Brain microvascular endothelial cell (primary cell): ENCODE measurements at places on chromosomes 4 and X.

DNA sequence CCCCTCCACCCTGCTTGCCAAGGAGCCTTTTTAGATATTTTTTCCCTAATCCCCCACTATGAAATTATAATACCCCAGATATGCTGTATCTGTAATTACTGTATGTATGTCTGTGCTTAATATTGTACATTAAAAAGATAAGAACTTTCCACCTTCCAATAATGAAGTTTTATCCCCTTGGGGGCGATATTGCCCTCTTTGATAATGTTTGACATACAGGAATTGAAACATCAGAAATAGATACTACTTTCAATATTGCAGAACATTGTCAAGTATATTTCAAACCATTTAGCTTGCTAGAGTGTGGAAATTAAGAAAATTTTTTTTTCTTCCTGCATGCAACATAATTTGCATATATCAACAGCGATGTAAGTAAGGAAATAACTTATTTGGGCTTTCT lies 58.9 kb downstream of the NAF1 start:
- peak; percentile 27 for DNase-seq

DNA sequence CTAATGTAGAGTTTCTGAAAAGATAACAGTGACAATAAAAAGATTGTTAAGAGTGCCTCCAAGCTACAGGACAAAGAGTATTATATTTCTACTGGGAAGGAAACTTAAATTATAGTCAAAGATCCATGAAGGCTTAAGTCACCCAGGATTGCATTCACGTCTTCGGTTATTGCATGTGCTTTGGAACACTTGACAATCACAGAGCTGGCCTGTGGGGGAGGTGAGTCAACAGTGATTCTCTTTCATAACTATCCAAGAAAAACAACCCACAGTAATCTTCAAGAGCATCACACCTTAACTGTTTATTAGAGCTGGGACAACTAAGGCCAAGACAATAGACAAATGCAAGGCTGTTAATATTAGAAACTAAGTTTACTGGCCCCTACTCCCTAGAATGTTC lies 40.3 kb downstream of the PDGFC start:
- peak; percentile 76 for DNase-seq

- DNase-seq = no peak
Observed at GRCh38 chr4:186878203-186878776, 154.6 kb upstream of the FAT1 start.

DNA sequence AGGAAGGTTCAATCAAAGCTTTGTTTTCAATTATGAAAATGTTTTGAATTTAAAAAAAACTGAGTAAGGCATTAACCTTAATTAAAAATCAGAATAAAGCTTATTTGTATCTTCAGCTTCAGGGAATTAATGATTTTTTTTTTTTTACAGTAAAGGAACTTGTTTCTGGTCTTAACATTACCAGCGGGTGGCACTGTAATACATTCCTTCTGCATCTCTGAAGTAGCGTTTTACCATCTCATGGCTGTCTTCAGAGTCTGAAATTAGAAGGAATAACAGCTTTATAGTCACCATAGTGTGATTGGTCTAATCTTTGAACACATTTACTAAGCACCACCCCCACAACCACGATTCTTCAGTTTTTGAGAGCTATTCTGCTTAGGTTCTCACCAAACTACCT lies 102.6 kb downstream of the IL1RAPL2 start:
- no peak for DNase-seq

DNA sequence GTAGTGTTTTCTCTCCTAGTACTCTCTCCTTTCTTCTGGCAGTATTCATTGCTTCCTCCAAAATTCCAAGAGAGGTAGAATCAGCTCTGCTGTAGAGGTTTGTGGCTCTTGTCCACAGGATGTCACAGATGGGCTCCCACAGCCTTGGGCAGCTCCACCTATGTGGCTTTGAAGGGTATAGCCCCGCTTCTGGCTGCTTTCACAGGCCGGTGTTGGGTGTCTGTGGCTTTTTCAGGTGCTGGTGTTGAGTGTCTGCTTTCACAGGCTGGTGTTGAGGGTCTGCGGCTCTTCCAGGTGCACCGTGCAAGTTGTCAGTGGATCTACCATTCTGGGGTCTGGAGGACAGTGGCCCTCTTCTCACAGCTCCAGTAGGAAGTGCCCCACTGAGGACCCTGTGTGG lies 7.9 kb upstream of the AADAT start:
- no peak for DNase-seq

GRCh38 chr4:71444395-71444794 lies 105.6 kb downstream of the SLC4A4 start:
- no peak for DNase-seq

- peak; percentile 69 for DNase-seq
Observed at GRCh38 chrX:10190367-10190766, 33.6 kb downstream of the CLCN4 start.

GRCh38 chr4:173531086-173531965 lies 1.3 kb upstream of the HAND2 start:
- no peak for DNase-seq

DNA sequence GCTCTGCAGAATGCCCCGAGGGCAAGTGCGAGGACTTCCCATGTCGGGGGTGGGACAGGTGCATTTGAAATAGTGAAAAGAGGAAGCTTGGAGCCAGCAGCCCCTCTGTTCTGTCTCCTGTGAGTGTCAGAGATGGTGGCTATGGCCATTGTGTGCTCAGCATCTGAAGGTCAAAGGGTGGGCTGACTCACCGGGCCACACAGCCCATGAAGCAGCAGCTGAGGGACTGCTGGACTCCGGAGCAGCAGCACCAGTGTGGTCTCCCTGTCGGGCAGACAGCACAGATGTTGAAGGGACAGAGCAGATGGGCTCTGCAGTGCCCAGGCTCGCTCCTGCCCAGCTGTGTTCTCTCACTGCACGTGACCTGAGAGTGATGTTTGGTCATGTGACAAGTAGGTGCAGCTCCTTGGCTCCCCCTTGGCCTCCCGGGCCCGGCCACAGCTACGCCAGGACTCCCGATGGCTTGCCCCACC lies 53.5 kb downstream of the TBC1D14 start:
- peak; percentile 13 for DNase-seq

DNA sequence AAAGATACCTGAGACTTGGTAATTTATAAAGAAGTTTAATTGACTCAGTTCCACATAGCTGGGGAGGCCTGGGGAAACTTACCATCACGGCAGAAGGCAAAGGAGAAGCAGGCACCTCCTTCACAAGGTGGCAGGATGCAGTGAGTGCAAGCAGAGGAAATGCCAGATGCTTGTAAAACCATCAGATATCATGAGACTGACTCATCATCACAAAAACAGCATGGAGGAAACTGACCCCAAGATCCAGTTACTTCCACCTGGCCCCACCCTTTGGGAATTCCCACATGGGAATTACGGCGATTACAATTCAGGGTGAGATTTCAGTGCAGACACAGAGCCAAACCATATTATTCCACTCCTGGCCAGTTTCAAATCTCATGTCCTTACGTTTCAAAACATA lies 514.7 kb upstream of the SPANXN1 start:
- DNase-seq = no peak

DNA sequence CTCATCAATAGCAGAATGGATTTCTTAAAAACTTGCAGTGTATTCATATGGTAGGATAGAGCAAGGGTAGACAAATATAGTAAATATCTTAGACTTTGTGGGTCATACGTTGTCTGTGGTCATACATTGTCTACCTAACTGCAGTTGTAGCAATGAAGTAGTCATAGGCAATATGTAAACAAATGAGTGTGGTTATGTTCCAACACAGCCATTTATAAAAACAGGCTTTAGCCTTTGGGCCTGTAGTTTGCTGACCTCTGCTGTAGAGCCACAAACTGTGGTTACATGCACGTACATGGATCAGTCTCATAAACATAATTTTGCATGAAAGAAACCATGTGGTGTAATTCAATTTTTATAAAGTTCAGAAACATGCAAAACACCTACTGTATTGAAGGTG lies 98.9 kb downstream of the LARP1B start:
- DNase-seq = peak; percentile 66

DNA sequence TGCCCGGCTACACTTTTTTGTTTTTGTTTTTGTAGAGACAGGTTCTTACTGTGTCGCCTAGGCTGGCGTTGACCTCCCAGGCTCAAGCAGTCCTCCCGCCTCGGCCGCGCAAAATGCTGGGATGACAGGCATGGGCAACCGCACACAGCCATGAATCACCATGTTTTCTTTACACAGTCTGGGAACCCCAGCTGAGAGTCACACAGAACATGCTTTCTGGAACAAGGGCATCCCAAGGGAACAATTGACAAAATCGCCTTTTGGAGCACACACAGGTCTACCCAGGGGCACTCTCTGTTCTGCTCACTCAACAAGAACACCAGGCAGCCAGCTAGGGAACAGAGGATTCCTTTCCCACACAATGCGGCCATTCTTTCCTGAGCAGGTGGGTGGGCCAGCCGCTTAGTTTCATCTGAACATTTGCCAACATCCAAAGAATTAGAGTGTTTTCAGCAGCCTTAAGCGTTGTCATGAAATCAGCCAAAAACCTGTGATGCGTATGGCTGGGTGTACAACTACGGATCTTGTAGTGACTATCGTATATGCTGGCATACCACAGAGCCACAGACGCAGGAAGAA lies 15.7 kb downstream of the PRKX start:
- DNase-seq = peak; percentile 87

- DNase-seq = no peak
Observed at GRCh38 chr4:180581061-180581460, 1662.1 kb upstream of the TENM3 start.
